ENCODE measurements at places on chromosomes 13 and 19. TPM values are rescaled to one million over a fixed set of nuclear protein-coding genes. Genes with fewer than 3 reads are reported as not detected.

- DNase-seq, result no peak
Measured at GRCh38 chr19:29375429-29376119, 150.2 kb upstream of the VSTM2B start.

DNA sequence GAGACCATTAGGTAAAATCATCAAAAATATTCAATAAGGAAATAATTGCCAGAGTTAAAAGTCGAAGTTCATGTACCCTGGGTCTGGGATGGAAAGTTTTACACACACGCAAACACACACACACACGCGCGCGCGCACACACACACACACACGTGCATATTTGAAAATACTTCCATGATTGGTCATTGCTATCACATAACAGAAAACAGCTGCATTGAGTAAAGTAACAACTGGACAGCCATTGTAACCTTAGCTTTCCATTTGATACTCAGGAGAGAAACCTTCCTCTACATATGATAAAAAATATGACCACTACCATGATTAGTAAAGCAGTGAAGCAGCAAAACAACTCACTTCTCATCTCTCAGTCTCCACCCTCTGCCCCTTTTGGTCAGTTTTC is 490.0 kb upstream of the SGCG start:
- no peak for DNase-seq

GRCh38 chr13:61477619-61478018 is 62.0 kb upstream of the PCDH20 start:
- no peak for DNase-seq

- no peak for DNase-seq
Measured at GRCh38 chr13:107284173-107284572, 716.2 kb upstream of the ARGLU1 start.

DNA sequence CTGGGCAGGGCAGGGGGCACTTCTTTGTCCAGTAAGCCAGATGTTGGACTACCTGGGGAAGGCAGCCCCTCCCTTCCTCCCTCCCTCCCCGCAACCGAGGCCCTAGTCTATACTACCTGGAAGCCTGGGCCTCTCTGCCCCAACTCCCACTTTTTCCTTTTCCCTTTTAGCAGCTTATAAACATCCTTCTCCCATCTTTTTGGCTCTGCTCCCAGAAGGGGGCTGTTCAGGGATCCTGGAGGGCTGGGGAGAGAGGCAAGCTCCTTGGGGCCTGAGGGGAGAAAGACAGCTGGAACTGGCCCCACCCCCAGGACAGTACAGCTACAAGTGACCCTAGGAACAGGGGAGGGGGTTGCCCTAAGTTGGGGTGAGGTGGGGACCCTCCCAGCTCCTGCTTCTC is 44.9 kb downstream of the LYL1 start:
- DNase-seq, result peak; percentile 59

DNA sequence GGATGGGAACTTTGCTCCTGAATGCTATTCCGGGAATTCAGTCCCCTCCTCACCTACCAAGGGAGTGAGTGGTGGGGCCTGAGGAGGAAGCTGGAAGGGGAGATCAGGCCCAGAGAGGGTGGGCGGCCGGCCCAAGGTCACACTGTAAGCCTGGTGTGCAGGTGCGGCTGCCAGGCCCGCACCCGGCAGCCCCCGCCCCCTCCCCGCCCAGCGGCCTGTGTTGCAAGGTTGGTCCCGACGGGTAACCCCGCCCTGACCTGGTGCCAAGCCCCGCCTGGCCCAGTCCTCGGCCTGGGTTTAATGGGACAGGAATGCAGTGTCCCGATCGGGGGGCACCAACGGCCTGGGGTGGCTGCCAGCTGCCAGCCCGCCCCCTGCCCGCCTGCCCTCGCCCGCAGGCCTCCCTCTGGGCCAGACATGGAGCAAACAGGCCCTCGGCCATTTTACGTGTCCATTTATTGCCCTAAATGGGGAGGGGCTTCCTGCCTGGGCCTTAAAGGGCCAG is 5.5 kb downstream of the ZBTB7A start:
- DNase-seq, result no peak

GRCh38 chr13:72293206-72293605 is 426.2 kb upstream of the DACH1 start:
- DNase-seq, result peak; percentile 50

DNA sequence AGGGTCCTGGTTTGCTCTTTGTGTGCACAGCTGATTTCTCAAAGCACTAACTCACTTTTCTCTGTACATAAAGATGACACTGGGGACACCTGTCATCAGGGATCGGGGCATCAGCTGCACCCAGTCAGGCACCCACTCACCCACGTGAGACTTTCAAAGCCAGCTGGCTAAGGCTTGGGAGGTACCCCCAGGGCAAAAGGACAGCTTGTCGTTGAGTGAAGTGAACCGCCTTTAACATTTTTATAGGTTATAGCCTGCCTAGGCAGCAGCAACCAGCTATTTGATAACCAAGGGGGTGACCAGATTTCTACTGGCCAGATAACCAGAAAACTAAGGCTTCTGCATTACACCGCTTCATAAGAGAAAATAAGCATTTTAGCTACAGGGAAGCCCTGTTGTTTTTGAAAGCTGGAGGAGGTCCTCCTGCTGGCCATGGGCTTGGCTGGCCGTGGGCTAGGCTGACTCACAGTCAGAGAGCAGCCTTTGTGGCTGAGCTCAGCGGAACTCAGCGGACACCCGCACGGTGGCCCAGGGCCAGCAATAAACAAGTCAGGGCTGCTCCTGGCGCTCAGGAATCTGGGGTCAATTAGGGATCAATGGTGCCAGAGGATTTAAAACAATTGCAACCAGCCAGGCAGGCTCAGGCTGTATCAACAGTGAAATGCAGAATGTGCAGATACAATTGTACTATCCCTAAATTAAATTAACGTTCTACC is 57.1 kb downstream of the ALOX5AP start:
- peak; percentile 94 for DNase-seq

DNA sequence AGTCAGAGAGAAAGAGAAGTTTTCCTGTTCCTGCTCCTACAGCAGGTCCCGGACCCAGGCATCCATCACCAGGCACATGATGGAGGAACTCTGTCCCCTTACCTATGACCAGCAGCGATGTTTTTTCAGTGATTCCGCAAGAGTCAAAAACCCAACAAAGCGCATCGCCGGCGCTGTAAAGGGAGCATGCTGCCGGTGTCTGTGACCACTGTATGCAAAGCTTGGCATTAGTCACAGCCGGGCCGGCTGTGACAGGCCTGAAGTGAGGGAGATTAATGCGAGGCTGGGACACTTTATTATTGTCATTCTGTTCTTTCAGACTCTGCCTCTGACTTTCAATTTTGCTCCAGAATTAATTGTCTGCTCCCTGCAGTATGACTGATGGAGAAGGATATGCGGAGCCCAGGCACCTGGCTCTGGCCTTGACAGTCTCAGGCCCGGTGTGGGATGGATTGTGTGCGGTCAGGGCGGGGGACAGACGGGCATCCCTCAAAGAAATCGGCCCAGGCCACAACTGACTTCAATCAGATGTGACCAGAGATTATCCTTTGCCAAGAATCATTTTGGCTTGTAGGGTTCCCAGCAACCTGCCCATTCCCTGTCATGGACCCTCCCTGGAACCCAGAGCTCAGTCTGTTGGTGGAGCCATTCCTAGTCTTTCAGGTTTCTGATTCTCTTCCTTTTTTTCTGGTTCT is 462.0 kb upstream of the ZNF507 start:
- DNase-seq, result no peak

GRCh38 chr13:76677043-76677442 is 209.2 kb downstream of the KCTD12 start:
- DNase-seq, result no peak

- no peak for DNase-seq
Measured at GRCh38 chr13:102902789-102903347, 57.0 kb downstream of the ERCC5 start.

- DNase-seq, result no peak
Measured at GRCh38 chr19:57633832-57634131, 814 bp downstream of the ZNF211 start.

DNA sequence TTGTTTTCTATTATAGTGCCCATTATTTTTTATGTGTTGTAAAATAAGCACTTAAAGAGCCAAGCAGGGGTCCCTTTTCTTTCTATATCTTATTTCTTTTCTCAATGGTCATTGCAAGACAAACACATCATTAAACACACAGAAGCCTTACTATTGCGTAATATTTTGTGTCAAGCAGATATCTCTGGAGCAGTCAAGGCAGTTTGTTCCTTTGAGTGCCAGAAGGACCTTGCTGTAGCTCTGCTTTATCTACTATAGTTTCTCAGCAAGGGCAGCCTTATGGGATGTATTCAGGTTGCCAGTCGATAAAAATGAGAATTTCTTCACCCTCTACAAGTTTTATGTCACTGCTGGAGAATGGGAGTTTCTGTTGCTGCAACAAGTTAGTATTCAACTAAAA is 319.3 kb downstream of the TDRD3 start:
- DNase-seq, result no peak

- no peak for DNase-seq
Measured at GRCh38 chr19:42090672-42091071, 14.7 kb downstream of the ZNF574 start.

GRCh38 chr19:55481794-55482155 is 3.2 kb upstream of the NAT14 start:
- DNase-seq, result no peak

GRCh38 chr19:36215276-36216123 is 594 bp downstream of the ZNF146 start:
- no peak for DNase-seq

DNA sequence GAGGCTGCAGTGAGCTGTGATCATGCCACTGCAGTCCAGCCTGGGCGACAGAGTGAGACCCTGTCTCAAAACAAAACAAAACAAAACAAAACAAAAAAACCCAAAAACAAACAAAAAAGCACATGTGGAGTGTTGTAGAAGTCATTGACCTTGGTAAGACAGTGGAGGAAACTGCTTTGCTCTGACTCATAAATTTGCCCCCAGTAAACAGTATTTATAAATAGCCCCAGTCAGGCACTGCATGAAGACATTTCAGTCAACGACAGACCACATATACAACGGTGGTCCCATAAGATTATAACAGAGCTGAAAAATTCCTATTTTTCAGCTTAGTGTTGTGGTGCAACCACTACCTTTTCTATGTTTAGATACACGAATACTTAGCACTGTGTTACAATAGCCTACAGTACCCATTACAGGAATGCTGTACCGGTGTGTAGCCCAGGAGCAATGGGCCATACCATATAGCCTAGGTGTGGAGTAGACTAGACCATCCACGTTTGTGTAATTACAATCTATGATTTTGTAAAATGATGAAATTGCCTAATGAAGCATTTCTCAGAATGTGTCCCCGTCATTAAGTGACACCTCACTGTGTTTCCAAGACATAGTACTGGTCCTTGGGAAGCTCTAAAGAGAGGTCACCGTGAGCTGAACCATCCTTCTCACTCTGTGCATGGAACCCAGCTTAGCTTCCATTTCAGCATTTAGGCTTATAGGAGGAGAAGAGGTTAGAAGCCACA is 1.1 kb downstream of the ARL11 start:
- no peak for DNase-seq

GRCh38 chr13:34933349-34933748 is 8.7 kb upstream of the NBEA start:
- peak; percentile 7 for DNase-seq

- no peak for DNase-seq
Measured at GRCh38 chr13:56659041-56659471, 481.7 kb upstream of the PRR20A start.

DNA sequence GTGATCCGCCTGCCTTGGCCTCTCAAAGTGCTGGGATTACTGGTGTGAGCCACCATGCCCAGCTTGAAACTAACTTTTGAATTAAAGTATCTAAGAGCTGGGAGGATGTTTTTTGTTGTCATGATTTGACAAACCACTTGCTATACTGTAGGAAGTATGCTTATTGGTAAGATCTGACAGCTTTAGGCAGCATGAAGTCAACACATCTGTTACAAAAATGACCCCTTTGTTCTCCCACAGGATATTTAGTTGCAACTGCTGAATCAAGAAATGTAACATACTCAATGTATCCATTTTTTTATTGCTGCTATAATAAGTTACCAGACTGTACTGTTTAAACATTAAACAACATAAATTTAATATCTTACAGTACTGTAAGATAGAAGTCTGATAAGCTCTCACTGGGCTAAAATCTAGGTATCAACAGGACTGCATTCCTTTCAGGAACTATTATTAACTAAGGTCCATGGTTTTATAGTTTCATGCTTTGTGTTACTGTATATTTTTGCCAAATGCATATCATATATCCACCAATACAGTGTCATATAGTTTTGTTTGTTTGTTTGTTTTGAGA is 22.8 kb upstream of the LRP3 start:
- no peak for DNase-seq

GRCh38 chr13:75766636-75767035 is 130.5 kb downstream of the LMO7 start:
- no peak for DNase-seq

DNA sequence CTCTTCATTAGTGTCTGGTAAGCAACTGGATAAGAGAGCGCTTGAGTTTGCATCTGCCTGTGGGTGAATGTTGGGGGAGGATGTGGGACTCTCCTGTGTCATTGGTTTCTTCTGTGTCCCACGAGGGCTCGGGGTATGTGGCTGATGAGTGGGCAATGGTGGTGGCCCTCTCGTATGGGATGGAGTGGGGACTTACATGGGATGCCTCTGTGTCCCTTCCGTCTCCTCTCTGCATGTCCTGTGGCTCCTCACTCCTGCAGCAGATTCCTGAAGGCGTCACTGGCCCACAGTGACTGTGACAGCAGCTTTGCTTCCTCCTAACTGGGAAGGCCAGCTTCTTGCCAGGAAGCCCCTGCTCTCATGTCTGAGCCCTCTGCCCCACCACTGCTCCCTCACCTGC is 2.6 kb upstream of the LRP3 start:
- no peak for DNase-seq

GRCh38 chr19:11106477-11106876 is 17.2 kb downstream of the LDLR start:
- DNase-seq, result no peak

DNA sequence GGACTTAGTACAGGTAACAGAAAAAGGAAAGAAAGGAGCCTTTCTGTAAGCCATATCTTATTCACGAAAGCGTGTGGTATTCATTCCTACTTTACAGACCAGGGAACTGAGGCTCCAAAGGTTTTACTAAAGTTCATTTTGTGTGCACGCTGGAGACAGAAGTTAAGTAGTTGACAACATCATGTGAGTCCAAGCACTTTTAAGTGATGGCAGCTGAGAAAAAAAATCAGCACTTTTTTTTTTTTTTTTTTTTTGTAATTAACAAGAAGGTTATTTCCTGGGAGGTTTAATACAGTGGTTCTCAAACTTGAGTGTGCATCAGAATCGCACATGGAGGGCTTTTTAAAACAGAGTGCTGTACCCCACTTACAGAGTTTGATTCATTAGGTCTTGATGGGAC is 2.0 kb downstream of the DNAJC3 start:
- no peak for DNase-seq

SLC25A30 gene
- total RNA-seq, result 6.1 TPM

LYL1 gene
- total RNA-seq, result not detected

PSG1 gene
- total RNA-seq, result 11.0 TPM

C19orf85 gene
- not detected for total RNA-seq

TYROBP gene
- not detected for total RNA-seq

SKA3 gene
- total RNA-seq, result 39.2 TPM

PDX1 gene
- not detected for total RNA-seq

IL12RB1 gene
- 3.8 TPM for total RNA-seq

RGS9BP gene
- total RNA-seq, result 0.66 TPM

ZNF254 gene
- 10.5 TPM for total RNA-seq

RPL13A gene
- 1,082 TPM for total RNA-seq

SIGLEC12 gene
- total RNA-seq, result not detected

KCNN4 gene
- total RNA-seq, result 30.3 TPM

SPACA4 gene
- not detected for total RNA-seq

PNMA8C gene
- total RNA-seq, result not detected
